ENCODE measurements at places on chromosomes 5 and 9.

GRCh38 chr5:71948206-71948605 lies 159.1 kb upstream of the MAP1B start:
- DNase-seq = no peak

DNA sequence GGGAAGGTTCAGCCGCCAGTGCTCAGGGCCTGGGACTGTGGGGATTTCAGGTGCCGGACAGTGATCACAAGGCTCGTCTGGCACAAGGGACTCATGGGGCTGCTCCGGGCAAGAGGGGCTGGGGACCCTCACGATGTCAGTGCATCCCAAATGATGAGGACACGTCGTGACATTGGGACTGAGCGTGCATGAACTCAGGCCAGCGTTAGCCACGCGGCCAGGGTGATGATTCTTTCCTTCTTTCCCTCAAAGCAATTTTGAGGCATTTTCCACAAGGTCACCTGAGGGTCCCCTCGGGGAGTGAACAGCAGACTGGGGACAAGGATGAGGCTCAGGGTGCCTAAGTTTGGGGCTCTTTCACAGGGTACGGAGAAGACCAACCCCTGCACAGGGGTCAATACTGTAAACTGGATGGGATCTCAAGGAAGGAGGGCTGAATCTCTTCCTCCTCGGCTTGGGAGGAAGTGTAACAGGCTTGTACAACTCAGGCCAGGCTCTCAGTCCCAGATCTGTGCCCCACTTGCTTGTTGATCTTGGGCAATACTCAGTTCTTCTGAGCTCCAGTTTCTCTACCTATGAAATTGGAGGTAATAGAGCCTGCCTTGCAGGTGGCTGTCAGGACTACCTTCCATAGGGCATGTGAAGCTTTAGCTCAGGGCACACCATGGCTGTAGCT lies 78.5 kb downstream of the PRRT1B start:
- no peak for DNase-seq

GRCh38 chr5:14136228-14136627 lies 6.9 kb upstream of the TRIO start:
- no peak for DNase-seq

GRCh38 chr5:122941737-122942136 lies 94.8 kb downstream of the PPIC start:
- no peak for DNase-seq

DNA sequence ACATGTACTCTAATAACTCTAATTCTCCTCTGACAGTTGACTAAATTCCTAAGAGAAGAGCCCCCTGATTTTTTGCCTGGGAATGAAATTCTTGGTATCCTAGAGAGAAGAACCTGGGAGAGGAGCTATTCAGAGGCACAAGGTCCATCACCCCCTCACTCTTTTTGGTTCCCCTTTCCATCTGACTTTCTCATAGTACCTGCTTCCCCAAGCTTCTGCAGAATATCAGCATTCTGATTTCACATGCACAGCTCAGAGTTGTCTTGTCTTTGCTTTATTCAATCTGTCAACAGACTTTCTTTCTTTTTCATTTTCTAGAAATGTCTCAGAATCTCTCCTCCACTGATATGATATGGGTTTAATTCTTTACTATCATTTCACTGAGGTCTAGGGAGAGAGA lies 141.5 kb upstream of the FBXL17 start:
- no peak for DNase-seq

DNA sequence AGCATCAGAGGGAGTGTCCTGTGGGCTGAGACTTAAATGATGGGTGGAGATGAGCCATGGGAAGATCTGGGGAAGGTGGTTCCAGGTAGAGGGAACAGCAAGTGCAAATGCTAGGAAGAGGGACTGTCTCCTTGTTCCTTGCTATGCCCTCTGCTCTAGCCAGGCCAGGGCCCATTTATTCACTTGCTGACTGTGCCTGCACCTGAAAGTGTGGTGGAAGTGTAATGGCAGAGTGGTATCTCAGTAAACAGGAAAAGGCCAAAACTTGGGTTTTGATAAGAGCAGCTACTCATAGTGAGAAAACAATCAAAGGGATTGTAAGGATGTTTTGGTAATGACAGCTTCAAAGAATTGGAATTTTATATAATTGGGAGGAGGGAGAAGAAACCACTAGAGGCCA lies 32.4 kb downstream of the TLE4 start:
- DNase-seq = no peak

GRCh38 chr9:81082221-81082620 lies 607.1 kb downstream of the TLE1 start:
- no peak for DNase-seq

GRCh38 chr9:6996061-6996854 lies 238.5 kb downstream of the KDM4C start:
- DNase-seq = no peak

DNA sequence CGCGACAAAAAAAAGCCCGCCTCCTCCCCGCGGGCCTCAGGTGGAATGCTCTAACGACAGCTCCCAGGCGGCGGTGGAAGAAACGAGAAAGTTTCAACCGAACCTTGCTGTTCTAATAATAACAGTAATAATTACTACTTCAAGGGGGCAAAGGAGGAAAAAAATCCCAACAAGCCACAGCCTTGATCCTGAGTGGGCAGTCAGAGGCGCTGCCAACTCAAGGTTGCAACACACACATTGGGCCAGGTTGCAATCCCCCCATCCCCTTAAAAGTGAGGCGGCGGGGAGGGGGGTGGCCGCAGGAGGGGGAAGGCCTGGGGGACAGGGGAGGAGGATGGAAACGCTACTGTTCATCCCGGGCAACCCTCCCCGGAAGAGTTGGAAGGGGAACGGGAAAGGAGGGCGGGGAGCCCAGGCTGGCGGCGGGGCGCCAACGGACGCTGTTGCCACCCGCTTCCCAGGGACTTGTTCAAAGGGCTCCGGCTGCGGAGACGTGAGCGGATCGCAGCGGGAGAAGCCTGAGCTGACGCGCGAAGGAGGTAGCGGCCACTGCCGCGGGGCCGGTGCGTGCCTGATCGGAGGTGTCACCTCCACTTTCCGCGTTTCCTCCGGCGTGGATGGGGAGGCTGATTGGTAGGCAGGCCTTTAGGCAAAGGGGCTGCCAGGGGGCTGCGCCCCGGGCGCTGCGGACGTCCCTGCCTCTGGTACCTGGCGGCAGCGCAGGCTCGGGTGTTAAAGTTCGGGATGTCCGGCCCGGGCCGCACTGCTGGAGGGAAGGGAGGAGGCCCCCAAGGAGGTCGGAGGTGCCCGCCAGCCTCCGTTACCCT lies 647 bp downstream of the SMARCA2 start:
- peak; percentile 73 for DNase-seq

DNA sequence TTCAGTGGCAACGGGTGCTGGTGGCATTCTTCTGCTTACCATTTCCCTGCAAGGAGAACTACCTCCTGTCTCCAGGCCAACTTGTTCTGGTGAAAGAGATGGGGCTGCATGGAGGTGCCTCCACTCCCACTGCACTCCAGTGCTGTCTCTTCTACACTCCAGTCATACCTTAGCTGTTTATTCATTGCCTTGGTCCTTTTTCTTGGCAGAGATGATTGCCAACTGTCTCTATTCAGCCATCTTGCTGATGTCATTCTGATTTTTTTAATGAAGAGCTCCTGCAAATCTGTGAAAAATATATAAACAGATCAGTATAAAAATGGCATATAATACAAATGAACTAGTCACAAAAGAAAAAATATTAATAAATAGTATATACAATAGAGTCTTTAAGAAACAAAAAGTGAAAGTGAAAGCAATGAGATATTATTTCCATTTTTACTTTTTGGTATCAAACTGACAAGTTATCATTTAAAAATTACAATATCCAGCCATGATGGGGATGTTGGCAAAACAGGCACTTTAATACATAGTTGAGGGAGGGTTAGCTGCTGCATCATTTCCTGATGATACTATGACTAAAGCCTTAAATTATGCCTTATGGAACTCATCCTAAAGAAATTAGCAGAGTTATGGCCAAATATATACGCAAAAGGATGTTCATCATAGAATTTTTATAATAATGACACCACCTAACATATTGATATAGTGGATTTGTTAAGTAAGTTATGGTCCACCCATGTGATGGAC lies 109.4 kb downstream of the CARTPT start:
- DNase-seq = no peak

DNA sequence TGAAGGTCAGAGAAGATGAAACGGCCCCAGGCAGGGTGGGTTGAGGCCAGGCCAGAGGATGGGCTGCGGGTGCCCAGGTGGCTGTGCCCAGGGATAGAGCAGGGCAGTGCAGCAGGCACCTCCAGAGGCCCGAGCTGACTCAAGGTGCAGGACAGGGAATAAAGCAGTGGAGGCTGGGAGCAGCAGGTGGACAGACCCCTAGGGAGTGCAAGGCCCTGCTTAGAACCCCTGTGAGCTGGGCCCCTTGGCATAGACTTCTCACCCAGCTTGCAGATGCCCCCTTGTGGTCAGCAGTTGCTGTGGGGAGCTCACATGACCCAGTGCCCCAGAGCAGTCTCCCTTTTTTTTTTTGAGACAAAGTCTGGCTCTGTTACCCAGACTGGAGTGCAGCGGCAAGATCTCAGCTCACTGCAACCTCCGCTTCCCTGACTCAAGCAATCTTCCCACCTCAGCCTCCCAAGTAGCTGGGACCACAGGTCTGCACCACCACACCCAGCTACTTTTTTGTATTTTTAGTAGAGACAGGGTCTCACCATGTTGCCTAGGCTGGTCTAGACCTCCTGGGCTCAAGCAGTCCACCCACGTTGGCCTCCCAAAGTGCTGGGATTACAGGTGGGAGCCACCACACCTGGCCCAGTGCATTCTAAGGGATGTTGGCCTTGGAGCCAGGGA lies 118.8 kb downstream of the WNK2 start:
- DNase-seq = peak; percentile 35

All from globus pallidus (tissue), 1 donor.